NCI-H1048 (cell line): ENCODE measurements at places on chromosomes 16 and 17.

DNA sequence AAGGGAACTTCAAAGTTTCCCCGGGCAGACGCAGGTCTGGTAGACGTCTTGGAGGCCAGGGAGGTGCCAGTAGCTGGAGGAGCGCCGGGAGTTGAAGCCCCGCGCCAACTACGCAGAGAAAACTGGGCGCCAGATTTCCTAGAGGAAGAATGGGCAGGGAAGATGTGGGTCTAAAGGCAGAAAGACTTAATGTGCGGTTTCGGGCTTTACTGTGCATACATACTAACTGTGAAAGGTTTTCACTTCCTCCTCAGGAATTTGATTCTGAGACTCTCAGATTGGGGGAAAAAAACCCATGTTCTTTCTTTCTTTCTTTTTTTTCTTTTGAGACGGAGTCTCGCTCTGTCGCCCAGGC, 331 bp upstream of the ZNF287 start:
- no peak for DNase-seq

- no peak for DNase-seq
Measured at GRCh38 chr17:72567774-72568173, 447.0 kb downstream of the SOX9 start.

DNA sequence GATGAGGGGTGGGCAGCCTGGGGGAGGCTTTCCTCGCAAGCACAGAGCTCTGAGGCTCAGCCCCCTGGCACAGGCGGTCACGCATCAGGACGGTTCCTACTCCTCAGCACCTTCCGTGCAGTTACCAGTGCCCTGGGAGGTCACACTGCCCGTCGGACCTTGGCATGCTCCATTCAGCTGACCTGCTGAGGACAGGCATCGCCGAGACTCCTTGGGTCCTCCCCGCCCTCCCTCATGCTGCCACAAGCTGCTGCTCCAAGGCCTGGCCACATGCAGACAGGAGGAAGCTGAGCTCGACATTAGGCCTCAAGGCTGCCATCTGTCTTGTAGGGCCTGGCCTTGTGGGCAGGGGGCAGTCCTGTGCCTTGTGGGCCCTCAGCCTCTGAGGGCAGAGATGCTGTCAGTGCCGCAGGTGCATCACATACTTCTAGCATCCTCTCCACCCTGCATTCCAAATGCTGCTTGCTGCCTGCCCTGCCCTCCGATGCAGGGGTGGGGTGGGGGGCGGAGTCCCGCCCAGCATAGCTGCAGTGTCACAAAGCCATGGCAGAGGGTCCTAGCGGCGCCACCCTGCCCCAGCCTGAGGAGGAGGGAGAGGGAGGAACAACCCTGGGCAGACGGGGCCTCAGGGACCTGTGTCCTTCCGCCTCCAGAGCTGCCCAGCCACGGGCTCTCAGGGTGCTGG, 9.3 kb downstream of the C16orf90 start:
- DNase-seq, result no peak

- DNase-seq, result peak; percentile 62
Measured at GRCh38 chr17:30336369-30337171, 2.7 kb upstream of the TMIGD1 start.

DNA sequence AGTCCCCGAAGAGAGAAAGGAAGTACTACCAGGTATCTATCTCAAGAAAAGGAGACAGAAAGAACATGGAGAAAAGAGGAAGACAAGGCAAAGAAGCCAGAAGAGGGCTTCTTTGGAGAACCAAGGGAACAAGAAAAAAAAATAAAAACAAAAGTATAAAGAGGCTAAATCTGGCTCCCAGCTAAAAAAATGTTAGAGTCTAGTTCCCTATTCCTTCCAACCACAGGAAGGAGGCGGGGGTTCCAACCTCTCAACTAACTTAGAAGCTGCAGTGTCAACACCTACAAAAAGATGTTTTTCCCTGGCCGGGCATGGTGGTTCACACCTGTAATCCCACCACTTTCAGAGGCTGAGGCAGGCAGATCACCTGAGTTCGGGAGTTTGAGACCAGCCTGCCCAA, 13.4 kb downstream of the UTP6 start:
- DNase-seq, result no peak

- DNase-seq, result no peak
Measured at GRCh38 chr17:60169921-60170817, 20.4 kb downstream of the CA4 start.

DNA sequence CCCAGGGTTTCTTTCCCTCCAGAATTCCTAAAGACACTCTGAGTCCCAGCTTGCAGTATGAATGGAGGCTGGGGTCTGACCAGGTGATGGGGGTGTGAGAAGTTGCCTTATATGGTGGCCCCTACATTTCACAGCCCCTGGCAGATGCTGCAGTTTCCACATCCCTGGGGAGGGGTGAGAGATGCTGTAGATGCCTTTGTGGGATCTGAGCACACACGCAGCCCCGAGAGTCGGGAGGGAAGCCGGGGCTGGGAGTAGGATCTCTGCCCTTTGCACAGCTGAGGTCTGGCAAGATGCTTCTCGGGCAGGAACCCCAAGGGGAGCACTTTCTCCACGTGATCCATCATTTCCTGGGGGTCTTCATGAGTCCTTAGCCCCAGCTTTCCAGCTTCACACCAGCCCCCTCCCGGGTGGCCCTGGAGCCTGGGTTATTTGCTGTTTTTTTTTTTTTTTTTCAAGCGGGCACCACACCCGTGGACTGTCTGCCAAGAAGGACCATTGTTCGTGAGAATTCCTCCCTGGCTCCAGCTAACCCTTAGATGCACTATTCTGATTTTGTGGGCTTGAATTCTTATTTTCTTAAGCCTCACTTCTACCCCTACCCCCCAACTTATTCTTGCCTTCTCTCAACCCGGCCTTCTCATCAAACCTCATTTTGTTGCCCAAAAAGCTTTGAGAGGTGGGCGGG, 50.6 kb downstream of the NTN1 start:
- DNase-seq, result no peak

- DNase-seq, result no peak
Measured at GRCh38 chr17:63983320-63983719, 10.6 kb upstream of the SCN4A start.
